GM19239 (cell line): ENCODE measurements at places on chromosomes 1 and 21.
A peak's percentile ranks its signal among the peaks of the same experiment; 100 is the strongest.

- DNase-seq = no peak
These were observed 5.6 kb downstream of the CA6 start for GRCh38 chr1:8951231-8951630.

DNA sequence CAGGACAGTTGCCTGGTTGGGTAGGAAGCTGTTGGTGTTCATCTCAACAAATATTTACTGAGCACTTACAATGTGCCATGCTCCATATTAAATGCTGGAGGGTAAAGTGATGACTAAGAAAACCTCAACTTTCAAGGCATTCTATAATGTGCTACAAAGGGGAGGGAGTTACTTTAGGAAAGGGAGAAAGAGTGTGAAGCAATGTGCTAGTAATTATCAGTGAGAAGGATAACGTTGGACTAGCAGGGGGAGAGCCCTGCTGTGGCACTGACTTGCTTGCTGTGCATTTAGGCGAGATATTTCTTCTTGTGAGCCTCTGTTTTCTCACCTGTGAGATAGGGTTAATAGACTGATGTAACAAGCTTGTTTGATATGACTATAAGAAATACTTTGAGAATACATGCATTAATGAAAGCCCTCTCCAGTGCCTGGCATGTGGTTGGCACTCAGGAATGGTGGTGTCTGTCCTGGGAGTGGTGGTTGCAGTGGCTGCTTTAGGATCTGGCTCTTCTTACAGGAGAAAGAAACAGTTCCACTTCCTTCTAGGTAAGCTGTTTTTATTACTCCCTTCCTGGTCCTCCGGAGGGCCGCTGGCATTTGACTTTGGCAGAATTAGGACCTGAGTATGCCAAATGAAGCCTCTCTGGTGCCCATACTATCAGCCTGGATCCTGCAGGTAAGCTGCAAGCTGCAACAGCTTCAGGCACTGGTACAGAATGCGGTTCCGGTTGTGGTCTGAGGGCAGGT lies 111.1 kb upstream of the COA6 start:
- DNase-seq = no peak

GRCh38 chr1:10511494-10511885 lies 36.7 kb downstream of the PEX14 start:
- no peak for DNase-seq

DNA sequence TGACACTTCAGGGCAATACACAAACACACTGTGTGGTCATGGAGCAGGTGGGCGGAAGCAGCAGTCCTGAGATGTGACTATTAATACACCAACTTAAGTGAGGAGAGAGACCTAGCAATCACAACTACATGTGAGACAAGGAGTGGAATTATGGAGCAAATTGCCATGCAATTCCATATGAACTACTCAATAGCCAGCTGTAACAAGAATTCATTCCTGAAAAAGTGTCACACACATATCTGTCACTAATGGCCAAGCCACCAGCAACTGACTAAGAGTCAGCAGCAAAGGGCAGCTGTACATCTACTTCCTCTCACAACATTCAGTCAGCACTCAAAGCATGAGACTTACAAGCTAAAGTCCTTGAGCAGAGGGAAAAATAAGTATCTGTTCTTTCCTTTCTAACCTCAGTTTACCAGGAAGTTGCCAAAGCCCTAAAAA lies 46.2 kb downstream of the GPR3 start:
- no peak for DNase-seq

GRCh38 chr1:247216261-247216660 lies 39.6 kb upstream of the VN1R5 start:
- DNase-seq = no peak

DNA sequence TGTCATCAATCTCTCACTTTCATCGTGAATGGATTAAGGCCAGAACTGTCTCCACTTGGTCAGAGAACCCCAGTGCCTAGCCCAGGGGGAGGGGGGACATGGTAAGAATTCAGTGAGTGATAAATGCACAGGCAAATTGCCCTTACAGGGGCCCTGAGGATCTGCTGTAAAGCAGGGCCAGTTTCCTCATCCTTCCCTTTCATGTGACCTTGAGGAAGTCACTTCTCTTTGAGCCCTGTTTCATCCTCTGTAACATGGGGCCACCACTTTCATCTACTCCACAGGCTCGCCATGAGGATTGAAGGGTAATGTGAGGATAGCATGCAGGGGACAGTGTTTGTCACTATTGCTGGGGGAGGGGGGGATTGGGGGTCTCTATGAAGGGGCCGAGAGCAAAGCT lies 28.1 kb upstream of the C1QA start:
- DNase-seq = no peak

- DNase-seq = no peak
These were observed 121.2 kb upstream of the ERG start for GRCh38 chr21:38619480-38619879.

GRCh38 chr1:109248444-109248796 lies 919 bp upstream of the CELSR2 start:
- no peak for DNase-seq

DNA sequence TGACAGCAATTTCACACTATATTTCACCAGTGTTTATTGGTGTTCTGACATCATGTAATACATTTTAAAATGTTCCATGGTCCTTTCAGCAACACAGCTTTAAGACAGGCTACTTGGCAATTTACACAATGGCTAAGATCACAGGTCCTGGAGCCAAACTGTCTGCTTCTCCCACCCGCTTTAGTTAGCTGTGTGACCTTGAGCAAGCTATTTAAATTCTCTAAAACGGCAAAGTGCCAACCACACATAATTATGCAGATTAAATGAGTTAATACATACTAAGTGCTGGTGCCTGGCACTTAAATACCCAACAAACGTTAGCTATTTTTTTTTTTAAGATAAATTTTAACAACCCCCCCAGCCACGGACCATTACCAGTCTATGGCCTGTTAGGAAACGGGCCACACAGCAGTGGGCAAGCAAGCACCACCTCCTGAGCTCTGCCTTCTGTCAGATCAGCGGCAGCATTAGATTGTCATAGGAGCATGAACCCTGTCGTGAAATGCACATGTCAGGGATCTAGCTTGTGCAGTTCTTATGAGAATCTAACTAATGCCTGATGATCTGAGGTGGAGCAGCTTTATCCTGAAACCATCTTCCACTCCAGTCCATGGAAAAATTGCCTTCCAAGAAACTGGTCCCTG lies 26.9 kb downstream of the SOD1 start:
- DNase-seq = no peak

- DNase-seq = no peak
These were observed 115.6 kb downstream of the UCK2 start for GRCh38 chr1:165942927-165943597.

DNA sequence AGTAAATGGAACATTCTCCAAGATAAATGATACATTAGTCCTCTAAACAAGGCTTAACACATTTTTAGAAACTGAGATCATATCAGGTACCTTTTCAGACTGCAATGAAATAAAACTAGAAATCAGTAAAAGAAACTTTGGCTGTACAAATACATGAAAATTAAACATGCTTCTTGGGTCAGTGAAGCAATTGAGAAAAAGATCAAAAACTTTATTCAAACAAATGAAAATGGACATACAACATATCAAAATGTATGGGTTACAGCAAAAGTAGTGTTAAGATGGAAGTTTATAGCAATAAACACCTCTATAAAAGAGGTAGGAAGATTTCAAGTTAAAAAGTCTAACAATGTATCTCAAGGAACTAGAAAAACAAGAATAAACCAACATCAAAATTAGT lies 598.5 kb downstream of the SMYD3 start:
- no peak for DNase-seq

- no peak for DNase-seq
These were observed 5.1 kb upstream of the TMEM269 start for GRCh38 chr1:42779725-42780124.

GRCh38 chr1:168151935-168152334 lies 15.2 kb upstream of the GPR161 start:
- DNase-seq = no peak

DNA sequence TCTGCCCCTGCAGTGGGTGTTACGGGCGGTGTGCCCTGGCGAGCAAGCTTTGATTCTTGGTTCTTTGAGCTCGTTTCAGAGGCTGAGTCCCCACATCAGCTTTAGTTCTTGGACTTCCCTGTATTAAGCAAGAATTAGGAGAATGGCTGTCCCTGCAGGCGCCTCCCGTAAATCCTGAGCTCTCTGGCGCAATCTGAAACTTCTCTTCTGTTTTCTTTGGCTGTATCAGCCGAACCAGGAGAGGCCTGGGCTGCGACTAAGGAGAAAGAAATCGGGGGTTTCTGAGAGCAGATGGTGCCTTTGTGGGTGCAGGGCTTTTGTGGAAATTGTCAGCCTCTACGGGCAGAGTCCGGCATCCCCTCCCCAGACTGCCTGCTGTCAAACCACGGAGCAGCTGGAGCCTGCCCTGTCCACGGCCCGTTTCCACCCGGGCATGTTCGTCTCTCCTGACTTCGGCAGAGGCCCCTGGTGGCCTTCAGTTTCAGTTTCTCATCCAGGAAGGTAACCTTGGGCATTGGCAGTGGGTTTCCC lies 17.9 kb downstream of the CSTB start:
- no peak for DNase-seq

DNA sequence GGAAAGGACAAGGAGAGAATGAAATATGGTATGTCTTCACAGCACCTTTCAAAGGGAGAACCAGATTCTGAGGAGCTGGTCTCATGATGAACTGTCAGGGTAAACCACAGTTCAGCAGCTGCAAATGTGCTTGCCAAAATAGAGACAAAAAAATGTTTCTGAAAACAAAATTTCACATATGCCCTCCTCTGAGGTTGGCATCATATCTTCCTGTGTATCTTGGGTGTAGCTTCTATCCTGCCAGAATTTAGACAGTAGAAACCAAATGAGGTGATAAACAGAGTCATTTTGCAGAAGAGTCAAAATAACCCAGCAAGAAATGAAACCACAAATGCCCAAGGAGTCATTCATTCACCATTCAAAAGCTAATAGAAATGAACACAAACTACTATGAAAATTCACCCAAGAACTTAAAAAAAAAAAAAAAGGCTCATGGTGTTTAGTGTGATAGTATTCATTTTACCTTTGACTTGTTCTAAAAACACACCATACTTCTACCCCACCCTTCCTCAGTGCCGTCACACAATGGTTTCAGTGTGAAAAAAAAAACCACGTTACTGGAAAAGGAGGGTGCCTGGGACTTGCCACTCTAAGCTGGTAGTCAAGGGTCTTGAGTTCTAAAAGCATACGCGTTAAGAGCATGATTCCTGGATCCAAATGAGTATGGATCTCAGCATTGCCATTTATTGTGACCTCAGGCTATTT lies 18.5 kb downstream of the SELL start:
- no peak for DNase-seq

DNA sequence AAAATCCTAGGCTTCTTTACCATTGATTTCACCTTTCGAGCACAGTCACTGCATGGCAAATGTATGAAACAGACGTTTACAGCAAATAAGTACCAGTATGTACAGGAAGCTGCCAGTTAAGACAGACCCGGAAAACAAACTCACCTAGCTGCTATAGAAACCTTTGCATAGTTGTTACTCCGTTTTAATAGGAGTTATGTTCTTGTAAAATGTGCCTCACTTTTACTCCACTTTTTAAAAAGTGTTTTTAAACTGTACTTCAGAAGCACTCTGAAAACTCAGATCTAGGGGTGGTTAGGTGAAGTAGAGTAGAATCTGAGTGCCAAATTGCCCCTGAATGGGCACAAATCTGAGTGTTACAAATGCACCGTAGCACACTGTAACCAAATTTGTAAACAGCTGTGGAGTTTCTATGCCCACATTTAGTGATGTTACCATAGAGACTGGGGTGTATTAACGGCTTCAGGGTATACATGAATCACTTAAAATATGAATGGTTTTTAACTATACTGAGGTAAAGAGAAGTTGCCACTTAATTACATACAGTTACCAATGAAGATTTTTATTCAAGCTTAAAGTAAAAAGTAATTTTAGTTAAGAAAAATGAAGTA lies 30.7 kb downstream of the CNIH4 start:
- no peak for DNase-seq

DNA sequence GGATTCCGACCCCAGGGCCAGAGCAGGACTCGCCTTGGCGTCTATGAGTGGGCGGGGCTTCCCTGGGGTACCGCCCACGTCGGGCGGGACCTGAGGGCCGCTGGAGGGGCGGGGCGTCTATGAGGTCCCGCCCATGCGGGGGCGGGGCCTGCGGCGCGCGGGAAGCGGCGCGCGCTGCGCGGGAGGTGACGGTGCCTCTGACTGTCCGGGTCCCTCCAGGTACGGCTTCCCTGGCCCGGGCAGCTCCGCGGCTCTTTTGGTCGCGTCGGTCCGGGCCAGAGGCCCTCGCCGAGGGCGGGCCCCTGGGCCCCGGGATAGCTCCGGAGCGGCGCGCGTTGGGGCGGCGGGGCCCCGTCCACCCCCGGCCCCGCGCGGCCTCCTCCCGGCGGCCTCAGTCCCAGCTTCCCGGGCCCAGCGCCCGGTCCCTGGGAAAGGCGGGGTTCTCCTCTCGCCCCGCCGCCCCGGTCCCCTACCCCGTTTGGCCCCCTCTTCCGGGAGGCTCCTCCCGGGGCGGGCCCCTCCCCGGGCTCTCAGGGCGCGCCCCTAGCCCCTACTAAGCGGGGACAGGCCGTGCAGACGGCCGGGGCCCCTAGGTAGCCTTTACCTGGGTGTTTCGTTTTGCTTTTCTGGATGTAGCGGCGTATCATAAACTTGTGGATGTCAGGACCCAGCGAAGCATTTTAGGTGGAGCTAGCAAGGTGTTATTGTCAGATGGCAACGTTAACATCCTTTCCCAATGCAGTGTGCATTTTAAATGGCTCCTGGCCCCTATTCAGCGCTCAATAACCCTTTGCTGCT lies at the start of gene CHAF1B:
CHAF1B (plus strand) TSS at position 160 of the 798 bp plus-strand sequence. CDS start 745 bp downstream, outside the sequence.
- DNase-seq = peak; percentile 90

DNA sequence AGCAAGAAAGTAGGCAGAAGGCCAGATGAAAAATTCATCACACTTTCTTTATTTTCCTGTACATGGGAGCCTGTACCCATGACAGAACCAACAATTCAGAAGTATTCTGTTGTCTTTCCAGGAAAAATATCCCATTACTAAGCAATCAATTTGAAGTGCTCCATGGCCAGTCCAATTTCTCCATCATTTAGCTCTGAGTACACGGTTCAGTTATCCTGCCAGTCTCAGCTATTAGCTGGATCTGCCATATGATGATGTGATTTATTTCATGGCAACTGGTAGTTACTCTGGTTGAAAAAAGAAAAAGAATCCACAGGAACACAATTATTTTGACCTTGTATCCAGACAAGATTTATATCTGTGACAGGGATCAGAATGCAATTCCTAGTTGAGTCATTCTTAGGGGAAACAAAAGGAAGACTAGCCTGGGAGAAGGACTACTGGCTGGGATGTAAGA lies 70.6 kb upstream of the GORAB start:
- no peak for DNase-seq

GRCh38 chr1:209109001-209109785 lies 474.3 kb upstream of the CAMK1G start:
- no peak for DNase-seq
